ENCODE measurements at places on chromosomes 6 and 20.

DNA sequence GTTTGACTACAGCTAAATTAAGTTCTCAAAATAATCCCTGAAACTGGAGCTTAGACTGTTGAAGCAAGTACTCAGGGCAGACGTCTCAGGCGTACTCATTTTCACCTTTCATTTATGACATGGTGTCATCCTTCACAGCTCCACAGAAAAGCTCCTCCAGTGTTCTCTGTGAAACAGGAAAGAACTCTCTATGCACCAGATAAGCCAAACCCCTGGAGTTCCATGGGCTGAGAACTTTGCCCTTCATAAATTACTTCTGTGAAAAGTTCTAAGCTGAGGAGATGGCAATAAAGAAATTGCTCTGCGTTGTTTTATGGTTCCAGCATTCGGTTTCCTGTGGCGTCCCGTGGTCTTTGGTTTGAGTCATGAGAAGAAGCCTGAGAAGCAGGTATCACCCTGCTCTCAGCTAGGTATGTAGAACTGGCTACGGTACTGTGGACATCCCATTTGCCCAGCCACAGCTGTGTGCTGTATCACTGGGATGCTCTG, 20.2 kb upstream of the RREB1 start:
- DNase-seq, result no peak

GRCh38 chr6:82396964-82397751, 33.5 kb downstream of the TPBG start:
- no peak for DNase-seq

GRCh38 chr6:53671111-53671510, 5.6 kb upstream of the KLHL31 start:
- no peak for DNase-seq

- DNase-seq, result no peak
These were observed 152.5 kb downstream of the CEBPB start for GRCh38 chr20:50343125-50343489.

DNA sequence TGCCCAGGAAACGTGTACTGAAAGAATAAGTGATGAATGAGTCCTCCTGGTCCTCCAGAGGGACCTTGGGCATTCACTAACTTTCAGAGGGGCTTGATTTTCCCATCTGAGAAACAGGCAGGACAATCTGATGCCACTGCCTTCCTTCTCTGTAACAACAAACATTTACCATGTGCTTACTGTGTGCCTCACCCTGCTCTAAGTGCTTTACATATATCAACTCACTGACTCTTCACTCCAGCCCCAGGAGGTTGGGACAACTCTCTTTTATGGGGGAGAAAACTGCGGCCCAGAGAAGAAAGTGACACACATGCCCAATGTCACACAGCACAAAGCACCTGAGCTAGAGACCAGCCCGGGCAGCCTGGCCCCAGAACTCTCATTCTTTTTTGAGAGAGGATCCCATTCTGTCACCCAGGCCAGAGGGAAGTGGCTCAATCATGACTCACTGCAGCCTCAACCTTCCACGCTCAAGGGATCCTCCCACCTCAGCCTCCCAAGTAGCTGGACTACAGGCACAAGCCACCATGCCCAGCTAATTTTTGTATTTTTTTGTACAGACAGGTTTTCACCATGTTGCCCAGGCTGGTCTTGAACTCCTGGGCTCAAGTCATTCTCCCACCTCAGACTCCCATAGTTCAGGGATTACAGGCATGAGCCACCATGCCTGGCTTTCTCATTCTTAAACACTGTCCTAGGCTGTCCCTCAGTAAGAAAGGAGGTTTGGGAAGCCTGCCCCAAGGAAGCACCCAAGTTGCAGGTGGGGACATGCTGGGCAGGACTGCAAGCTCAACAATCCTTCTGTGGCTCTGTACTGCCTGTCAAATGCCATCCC, 38.0 kb downstream of the NOL4L start:
- no peak for DNase-seq
